Stimulated activated CD8-positive, alpha-beta memory T cell treated with anti-CD3 and anti-CD28 coated beads, Interleukin-2, amount 100 ng/mL, for 1 hour (primary cell): ENCODE measurements at places on chromosomes 7 and 10.

GRCh38 chr7:22066522-22066921 lies 120.8 kb upstream of the CDCA7L start:
- DNase-seq = no peak

- DNase-seq = no peak
These were observed 89.3 kb downstream of the DOCK4 start for GRCh38 chr7:112116894-112117293.

GRCh38 chr7:5567790-5568189 lies 144.2 kb upstream of the TNRC18 start:
- no peak for DNase-seq

DNA sequence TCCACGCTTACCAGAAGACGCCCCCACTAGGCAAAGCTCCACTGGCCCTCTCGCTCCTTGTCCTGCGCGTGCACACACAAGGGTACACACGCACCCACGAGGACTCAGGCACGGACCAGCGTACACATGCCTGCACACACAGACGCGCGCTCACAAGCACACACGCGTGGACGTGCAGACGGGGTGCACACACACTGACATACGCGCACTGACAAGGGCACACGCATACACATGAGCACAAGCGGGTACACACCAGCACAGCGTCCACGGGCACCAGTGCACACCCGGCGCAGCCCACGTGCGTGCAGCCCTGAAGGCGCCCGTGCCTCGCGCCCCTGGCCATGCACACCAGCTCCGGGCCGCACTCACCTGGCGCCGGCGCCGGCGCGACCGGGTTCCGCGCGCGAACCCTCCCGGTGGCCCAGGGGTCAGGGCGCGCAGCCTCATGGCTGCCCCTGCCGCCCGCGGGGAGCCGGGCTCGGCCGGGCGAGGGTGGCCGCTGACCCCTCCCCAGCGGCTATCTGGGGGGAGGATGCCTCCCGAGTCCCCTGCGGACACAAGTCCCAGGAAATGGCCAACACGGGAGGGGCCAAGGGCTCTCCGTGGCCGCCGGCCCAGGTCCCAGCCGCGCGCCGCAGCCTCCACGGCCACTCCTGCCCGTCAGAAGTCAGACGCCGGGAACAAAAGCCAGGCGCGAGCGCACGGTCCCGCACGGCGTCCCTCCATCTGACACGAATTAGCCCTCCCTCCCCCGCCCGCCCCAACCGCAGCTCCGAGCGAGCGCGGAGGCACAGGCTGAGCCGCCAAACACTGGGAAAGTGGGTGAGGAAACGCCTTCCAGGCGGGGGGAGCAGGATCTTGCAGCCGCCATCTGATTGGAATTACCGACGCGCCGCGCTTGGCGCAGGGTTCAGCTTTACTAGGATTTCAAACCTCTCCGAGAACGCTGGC lies 45.0 kb downstream of the TNS3 start:
- DNase-seq = no peak
